HT1080 (cell line): ENCODE measurements at places on chromosomes 6 and 20. TPM values are rescaled to one million over a fixed set of nuclear protein-coding genes. Genes with fewer than 3 reads are reported as not detected.

The GCNT2 gene
- 6.4 and 7.3 TPM in 2 replicates for total RNA-seq

The TAB2 gene
- 14.9 and 27.1 TPM in 2 replicates for total RNA-seq

The EGFL8 gene
- total RNA-seq: 1.4 and 2.2 TPM in 2 replicates

The SYS1 gene
- 16.2 and 28.9 TPM in 2 replicates for total RNA-seq

The RSPH4A gene
- 0.27 and 0.32 TPM in 2 replicates for total RNA-seq

The PRKN gene
- 0.27 TPM in 1 of 2 replicates, not detected in the other for total RNA-seq

The TFEB gene
- 4.5 and 5.5 TPM in 2 replicates for total RNA-seq

The NOTCH4 gene
- total RNA-seq: 1.1 and 2.7 TPM in 2 replicates

The LST1 gene
- not detected in 2 replicates for total RNA-seq
